Right cardiac atrium (tissue), 5 donors: ENCODE measurements at places on chromosomes 7 and 10. TPM values are rescaled to one million over a fixed set of nuclear protein-coding genes. Genes with fewer than 3 reads are reported as not detected.

The SNCG gene
- total RNA-seq = 10.8 TPM

The AEBP1 gene
- 112 TPM for total RNA-seq

The CYP2C9 gene
- not detected for total RNA-seq

The CREB5 gene
- 9.9 TPM for total RNA-seq

The ANKRD30A gene
- not detected for total RNA-seq

The AIFM2 gene
- total RNA-seq = 9.3 TPM

The MKRN1 gene
- 128 TPM for total RNA-seq

The RAB11FIP2 gene
- total RNA-seq = 16.6 TPM

The GALNT17 gene
- 2.1 TPM for total RNA-seq

The LRRN3 gene
- total RNA-seq = 15.3 TPM

The LIPJ gene
- not detected for total RNA-seq

The BLNK gene
- 1.7 TPM for total RNA-seq

The HOXA10 gene
- total RNA-seq = not detected

The DGKB gene
- 0.76 TPM for total RNA-seq
